Activated naive CD8-positive, alpha-beta T cell treated with anti-CD3 and anti-CD28 coated beads, Interleukin-2, amount 50 U/mL, for 16 hours (primary cell): ENCODE measurements at places on chromosomes 3 and 15.

GRCh38 chr3:57094575-57094974 lies 34.1 kb downstream of the SPATA12 start:
- no peak for DNase-seq

DNA sequence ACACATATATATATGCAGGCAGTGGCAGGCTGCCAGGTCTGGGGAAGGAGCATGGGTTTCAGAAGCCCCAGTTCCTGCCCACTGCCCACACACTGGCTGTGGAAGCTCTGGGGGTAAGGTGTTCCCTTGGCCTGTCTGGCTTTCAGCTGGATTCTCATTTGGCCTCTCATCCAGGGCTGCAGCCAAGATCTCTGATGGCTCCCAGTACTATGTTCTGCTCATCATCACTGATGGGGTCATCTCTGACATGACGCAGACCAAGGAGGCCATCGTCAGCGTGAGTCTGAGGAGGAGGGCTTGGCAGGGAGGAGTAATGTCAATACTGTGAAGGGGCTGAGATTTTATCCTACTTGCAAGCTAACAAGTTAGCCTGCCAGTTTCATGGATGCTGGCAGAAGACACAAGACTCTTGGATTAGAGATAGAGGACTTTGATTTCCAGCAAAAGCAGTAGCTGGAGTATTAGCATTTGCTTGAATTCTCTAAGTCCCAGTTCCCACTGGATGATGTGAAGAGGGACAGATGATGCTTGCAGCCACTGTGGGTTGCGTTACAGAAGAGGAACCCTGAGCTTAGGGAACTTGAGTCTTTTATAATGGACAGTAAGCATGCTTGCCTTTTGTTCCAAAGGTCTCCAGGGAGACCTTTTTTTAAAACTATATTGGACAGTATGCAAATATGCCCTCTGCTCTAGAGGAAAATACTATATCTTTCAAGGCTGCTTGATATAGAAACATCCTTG lies 5.6 kb upstream of the BRPF1 start:
- no peak for DNase-seq

DNA sequence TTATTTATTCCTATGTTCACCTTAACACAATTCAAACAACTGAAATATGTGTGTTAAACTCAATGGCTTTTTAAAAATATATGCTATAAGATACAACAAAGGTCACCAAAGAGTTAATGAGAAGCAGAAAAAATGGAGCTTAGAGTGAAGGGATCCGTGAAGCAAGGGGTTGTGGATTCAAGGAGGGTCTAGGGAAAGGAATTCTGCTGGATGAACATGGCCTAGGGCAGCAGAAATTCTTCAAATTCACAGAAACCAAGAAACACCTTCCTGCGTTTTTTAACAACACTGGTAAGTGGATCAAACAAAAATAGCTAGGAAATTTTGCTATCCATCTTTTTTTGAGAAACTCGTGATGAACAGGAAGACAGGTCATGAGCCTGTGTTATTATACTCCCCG lies 59.3 kb upstream of the PLSCR5 start:
- no peak for DNase-seq

GRCh38 chr15:76711351-76711827 lies 193.8 kb downstream of the SCAPER start:
- DNase-seq = no peak

DNA sequence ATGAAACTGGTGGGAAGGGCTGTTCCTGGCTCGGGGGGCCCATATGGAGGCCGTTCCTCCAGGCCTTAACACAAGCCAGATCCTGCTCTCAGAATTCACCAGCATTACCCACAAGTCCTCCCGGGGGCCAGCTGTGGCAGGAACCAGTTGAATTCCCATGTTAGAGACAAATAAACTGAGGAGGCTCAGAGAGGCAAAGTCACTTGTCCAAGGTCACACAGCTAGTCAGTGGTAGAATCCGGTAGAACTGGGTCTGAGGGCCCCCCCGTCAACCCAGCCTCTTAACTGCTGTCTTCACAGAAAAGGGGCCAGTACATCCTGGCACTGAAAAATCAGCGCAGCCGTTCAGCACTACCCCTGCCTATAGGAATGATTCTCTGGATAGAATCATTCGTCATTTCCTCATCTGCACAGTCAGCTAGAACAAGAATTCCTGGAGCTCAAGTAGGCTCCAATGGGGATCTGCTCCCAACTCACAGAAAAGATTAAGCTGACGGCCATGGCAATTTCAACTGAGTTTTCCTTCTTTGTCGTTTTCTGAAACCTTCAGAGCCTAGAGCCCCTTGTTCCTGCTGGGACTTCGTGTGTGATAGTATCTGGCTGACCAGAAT lies 12.2 kb upstream of the TSEN2 start:
- DNase-seq = no peak

- DNase-seq = no peak
Observed at GRCh38 chr3:71304684-71305083, 278.8 kb downstream of the FOXP1 start.

DNA sequence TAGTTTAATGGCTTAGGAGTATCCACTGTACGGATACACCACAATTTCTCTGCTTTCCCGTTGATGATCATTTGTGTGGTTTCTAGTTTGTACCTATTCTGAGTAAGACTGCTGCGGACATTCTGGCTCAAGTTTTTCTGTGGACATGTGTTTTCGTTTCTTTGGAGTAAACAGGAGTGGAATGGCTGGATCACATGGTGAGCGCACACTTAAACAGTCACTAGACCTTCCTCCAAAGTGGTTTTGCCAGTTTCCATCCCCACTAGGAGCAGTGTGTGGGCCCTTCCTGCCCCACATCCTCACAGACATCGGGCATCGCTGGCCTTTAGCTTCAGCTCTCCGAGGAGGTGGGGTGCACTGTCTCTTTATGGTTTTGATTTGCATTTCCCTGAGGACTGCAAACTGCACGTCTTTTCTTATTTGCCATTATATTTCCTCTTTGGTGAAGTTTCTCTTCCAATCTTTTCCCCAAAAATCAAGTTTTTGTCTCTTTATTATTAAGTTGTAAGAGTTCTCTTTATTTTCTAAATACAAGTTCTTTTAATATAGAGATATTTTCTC lies 94.1 kb downstream of the VGLL4 start:
- no peak for DNase-seq

DNA sequence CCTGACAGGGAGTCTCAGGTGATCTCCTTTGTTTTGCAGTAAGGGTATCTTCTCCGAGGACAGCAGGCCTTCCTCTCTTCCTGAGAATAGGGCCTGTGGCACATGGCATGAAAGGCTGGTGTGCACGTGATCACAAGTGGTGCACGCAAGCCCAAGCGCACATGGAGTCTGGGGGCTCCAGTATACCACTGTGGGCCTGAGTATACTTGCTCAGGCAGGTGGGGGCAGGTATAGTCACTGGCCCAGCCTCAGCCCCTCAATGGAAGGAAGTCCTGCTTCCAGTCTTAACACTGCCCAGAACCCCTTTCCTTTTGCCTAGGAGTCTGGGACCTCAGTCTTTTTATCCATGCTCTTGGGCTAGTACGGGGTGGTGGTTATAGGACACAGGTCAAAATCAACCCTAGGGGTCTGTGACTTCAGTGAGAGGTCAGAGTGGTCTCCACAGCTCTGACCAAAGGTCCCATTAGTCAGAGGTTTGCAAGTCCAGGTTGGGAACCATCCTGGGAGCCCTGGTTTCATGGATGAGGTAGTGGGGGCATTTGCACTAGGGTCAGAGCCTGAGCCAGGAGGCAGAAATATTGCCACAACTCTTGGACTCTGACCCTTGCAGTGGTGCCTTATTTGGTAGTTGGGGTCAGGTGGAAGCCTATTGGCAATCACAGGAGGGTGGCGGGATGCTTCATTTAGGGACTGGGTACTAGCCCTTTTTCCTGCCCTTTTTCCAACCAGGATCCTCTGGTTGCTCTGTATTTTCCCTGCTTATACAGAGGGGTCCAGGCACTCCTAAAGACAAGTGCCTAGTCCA lies 823 bp upstream of the CCDC71 start:
- no peak for DNase-seq

GRCh38 chr15:30921106-30921505 lies 17.4 kb downstream of the FAN1 start:
- DNase-seq = no peak

- no peak for DNase-seq
Observed at GRCh38 chr15:56929933-56930332, 11.5 kb downstream of the TCF12 start.

DNA sequence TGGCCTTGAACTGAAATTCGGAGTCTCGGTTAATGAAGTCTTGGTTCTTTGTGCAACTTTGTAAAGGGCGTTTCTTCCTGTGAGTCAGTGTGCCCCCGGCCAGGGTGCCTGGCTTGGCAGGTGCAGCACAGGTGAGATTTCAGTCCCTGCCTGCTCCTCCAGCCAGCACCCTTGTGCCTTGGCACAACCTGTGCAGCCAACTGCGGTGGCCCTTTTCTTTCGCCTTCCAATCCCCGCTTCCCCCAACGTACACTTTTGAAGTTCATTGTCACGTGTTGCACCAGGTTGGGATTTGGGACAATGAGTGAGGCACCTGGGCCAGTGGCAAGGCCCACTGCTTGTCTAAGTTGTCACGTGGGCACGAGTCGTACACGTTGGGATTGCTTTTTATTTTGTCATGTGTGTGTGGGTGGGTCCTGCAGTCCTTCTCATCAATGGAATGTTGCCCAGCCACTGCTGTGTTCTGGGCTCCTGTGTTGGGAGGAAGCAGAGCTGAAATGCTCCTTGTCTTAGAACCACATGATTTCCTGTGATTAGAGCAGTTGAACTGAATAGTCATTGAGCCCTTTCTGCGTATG lies 242.9 kb upstream of the BHLHE40 start:
- no peak for DNase-seq

GRCh38 chr3:119145128-119145499 lies 851 bp upstream of the TEX55 start:
- no peak for DNase-seq

GRCh38 chr3:81838457-81838856 lies 77.0 kb upstream of the GBE1 start:
- DNase-seq = no peak

GRCh38 chr3:127288921-127289705 lies 1.3 kb upstream of the PRR20G start:
- DNase-seq = no peak

DNA sequence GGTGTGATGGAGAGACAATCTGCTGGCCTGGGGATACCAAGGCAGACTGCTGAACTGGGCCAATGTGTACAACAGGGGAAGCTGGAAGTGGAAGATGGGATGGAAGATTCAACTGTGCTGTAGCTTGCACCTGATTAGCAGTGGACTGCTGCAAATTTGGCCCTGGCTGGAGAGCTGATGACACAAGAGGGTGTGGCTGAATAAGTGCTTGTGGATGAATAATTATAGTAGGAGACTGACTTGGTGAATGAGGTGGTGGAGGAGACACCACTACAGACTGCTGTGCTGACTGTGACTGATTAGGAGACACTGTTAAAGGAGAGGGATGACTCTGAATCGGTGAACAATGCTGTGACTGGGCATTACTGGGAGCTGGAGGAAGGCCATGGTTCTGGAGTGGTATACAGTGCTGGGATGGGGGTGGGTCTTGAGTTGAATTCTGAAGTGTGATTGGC lies 52.5 kb downstream of the PHC3 start:
- no peak for DNase-seq

- DNase-seq = no peak
Observed at GRCh38 chr3:66236281-66236680, 15.5 kb downstream of the SLC25A26 start.

DNA sequence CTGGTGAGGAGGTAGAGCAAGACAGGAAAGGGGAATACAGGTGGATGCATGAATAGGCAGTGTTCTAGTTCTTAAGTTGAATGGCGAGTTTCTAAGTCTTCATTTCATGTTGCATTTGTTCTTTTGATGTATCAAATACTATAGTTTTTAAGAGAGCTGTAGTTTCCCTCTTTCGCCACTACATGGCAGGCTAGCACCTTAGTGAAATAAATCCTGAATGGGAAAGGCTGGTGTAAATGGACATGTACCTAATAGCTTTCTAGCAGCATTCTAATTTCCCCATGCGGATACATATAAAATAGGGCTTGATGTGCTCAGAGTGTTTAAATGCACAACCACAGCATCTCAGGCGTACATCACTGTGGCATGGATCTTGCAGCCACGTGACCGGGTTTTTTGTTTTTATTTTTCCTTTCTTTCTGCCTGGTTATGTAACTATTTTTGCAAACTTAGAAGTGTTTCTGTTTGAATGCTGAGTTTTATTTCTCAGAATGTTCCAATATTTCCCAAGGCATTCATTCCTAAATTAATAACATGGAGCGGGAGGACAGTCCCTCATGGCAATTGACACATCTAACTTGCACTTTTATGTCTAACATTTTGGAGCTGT lies 23.5 kb upstream of the CLN6 start:
- DNase-seq = peak; percentile 18

- no peak for DNase-seq
Observed at GRCh38 chr15:73050561-73051295, 1.5 kb upstream of the NEO1 start.

- DNase-seq = no peak
Observed at GRCh38 chr3:50536471-50537180, 30.9 kb downstream of the C3orf18 start.

DNA sequence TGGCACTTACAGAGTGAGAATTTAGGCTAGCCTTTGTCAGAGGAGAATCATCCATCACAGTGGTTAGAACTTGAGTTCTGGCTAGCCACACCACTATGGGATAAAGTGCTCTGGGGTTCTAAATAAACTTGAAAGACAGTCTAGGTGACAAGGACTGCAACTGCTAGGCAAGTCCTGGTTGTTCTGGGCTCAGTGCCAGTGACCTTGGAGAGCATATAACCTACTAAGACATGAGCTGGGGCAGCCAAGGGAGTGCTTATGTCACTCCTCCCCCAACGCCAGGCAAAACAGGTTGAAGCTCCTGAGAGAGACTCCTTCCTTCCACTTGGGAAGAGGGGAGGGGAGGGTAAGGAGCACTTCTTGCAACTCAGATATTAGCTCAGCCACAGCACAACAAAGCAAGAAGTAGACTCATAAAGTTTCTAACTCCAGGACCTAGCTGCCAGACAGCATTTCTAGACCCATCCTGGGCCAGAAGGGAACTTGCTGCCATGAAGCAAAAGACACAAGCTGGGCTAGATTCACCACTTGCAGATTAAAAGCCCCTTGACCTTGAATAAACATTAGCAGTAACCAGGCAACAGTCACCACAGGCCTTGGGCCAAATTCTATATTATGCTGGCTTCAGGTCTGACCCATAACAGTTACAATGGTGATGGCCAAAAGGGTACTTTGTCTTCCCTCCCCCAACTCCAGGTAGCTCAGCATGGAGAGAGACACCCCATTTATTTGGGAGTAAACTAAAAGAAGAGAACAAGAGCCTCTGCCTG lies 963.7 kb downstream of the PLOD2 start:
- DNase-seq = no peak

DNA sequence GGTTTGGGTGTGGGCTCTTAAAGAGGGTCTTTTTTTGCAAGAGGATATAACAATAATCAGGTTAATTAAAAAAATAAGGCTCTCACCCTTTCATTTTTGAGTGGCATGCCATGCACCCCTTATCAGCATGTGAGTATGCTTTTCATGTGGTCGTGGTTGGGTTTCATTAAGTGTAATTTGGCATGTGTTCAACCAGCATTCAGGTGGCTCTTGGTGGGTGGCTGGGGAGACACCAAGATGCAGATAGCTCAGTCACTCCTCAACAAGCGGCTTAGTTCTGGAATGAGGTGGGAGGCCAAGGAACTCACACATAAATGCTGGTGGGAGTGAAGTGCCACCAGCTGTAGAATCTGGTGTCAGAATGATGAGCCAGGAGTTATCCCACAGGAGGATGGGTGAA lies 66.8 kb downstream of the FLNB start:
- peak; percentile 6 for DNase-seq

GRCh38 chr3:147358144-147358992 lies 48.0 kb downstream of the ZIC4 start:
- no peak for DNase-seq

GRCh38 chr3:61172684-61173083 lies 78.6 kb downstream of the FHIT start:
- DNase-seq = no peak
